ENCODE measurements at places on chromosomes 2 and 18. TPM values are rescaled to one million over a fixed set of nuclear protein-coding genes. Genes with fewer than 3 reads are reported as not detected.

OSBPL6 gene
- 7.0 TPM for total RNA-seq

WNT10A gene
- 1.1 TPM for total RNA-seq

GPR155 gene
- total RNA-seq: 2.8 TPM

ALKAL2 gene
- total RNA-seq: 0.25 TPM

UGT1A5 gene
- total RNA-seq: not detected

SDC1 gene
- total RNA-seq: 65.5 TPM

SERPINB11 gene
- total RNA-seq: not detected

COL3A1 gene
- 540 TPM for total RNA-seq

GCG gene
- total RNA-seq: not detected

ACTR1B gene
- total RNA-seq: 93.6 TPM

UGT1A3 gene
- not detected for total RNA-seq

CHST9 gene
- 2.0 TPM for total RNA-seq

MDH1 gene
- total RNA-seq: 119 TPM

ME2 gene
- 31.8 TPM for total RNA-seq

MYOM1 gene
- 0.13 TPM for total RNA-seq

OST4 gene
- total RNA-seq: 419 TPM

RSAD2 gene
- not detected for total RNA-seq

CCBE1 gene
- 14.0 TPM for total RNA-seq
